Omental fat pad (tissue), 4 donors: ENCODE measurements at places on chromosomes 7 and 10. TPM values are rescaled to one million over a fixed set of nuclear protein-coding genes. Genes with fewer than 3 reads are reported as not detected.

Gene GNGT1
- total RNA-seq: not detected

DNA sequence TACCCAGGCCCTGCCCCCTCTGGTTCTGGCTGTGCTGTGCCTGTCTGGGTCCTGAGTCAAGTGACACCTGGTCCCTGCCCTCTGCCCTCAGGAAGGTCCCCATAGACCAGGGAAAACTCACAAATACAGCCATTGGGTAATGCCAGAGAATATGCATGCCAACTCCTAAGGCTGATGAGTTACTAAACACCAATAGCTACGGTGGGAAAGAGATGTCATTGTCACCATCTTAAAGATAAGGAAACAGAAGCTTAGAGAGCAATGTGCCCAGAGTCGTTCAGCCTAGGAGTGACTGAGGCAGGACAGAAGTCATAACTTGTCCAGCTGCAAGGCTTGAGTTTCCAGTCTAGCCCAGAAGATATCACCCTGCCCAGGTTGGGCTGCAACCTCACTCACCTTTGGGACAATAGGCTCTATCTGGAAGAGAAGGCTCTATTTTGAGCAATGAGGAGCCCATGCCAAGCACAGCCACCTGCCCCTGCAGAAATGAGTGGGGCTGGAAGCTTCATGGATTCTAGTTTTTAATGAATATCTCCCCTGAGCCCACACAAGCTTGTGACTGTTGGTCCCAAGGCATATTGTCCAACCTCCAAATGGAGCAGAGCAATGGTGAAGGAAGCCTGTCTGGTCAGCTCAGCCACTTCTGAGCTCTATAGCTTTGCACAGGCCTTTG, 42.6 kb downstream of the ZNF273 start:
- DNase-seq: no peak

GRCh38 chr10:125159486-125159931, 854 bp downstream of the CTBP2 start:
- DNase-seq: no peak

DNA sequence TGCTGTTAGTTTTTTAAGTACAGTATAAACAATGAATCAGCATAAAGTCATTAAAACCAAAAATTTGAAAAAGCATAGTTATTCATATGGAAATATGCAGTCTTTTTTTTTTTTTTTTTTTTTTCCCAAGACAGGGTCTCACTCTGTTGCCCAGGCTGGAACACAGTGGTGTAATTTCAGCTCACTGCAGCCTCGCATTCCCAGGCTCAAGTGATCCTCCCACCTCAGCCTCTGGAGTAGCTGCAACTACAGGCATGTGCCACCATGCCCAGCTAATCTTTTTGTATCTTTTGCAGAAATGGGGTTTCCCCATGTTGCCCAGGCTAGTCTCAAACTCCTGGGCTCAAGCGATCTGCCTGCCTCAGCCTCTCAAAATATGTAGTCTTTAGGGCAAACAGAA, 182.0 kb downstream of the SEMA3E start:
- DNase-seq: no peak

Gene CDK14
- total RNA-seq: 34.9 TPM

GRCh38 chr7:28405662-28406061, 6.7 kb upstream of the CREB5 start:
- peak; percentile 32 for DNase-seq

DNA sequence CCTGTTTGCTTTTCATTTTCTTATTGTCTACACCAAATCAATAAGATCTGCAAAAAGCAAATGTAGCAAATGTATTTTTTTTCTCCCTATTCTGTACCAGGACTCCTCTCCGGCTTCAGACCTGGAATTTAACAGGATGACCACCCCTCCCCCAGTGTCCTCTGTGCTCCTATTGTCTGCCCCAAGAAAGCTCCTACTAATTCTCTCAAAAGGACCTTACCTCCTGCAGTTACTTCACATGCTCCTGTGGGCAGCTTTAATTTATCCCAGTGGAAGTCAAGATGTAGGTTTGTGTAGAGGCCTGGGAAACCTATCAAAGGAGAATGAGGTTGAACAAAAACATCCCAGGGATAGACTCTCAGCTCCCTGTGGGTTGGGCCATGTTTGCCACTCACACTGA, 31.3 kb downstream of the PLXNA4 start:
- DNase-seq: no peak

Gene AS3MT
- 1.1 TPM for total RNA-seq

GRCh38 chr10:117936976-117937375, 109.8 kb downstream of the RAB11FIP2 start:
- no peak for DNase-seq

DNA sequence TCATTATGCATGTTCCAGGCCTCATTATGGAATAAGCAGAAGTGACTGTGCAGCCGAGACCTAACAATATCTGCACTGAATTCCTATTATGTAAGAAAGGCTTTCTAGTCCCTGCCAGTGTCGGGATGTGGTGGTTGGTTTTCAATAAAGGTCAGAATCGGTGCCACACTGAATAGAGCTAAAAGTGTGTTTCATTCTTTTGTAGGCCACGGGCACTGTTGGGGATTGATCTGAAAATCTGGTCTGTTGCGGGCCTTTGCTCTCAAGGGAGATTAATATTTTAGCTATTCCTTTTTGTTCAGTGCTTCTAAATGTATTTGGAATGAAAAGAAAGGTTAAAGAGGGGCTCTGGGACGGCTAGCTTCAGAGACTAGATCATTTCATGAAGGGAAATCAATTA, 559.4 kb upstream of the GALNT17 start:
- no peak for DNase-seq

DNA sequence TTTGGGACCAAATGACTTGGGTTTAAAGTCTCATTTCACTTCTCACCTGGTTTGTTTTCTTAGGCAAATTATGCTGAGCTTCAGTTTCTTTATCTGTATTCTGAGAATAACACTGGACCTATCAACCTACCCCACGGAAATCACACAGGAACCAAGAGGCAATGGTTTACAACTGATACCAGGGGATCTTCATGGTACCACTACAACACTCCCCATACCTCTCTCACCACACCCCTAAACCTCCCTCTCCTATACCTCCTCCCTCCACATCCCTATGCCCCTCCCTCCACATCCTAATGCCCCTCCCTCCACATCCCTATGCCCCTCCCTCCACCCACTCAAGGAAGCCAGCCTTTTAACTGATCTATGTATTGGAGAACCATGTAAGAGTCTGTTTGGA, 9.9 kb downstream of the FAM204A start:
- no peak for DNase-seq

- no peak for DNase-seq
Measured at GRCh38 chr10:128078136-128078969, 47.9 kb downstream of the MKI67 start.

DNA sequence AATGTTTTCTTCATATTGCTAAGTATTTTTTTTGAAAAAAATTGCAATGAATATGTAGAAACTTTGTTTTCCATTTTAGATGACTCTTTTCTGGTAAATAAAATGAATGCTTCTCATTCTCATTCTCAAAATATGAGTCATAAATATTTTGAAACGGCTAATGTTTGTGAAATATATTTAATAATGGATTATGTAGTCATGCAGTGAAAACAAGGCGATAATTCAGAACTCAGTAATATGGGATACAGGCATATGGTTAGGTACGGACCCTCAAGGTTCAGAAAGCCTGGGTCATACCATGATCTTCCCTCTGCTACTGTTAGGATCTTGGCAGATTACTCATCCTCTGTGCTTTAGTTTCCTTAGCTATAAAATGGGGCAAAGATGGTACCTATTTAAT, 46.2 kb upstream of the SLC39A12 start:
- DNase-seq: no peak

DNA sequence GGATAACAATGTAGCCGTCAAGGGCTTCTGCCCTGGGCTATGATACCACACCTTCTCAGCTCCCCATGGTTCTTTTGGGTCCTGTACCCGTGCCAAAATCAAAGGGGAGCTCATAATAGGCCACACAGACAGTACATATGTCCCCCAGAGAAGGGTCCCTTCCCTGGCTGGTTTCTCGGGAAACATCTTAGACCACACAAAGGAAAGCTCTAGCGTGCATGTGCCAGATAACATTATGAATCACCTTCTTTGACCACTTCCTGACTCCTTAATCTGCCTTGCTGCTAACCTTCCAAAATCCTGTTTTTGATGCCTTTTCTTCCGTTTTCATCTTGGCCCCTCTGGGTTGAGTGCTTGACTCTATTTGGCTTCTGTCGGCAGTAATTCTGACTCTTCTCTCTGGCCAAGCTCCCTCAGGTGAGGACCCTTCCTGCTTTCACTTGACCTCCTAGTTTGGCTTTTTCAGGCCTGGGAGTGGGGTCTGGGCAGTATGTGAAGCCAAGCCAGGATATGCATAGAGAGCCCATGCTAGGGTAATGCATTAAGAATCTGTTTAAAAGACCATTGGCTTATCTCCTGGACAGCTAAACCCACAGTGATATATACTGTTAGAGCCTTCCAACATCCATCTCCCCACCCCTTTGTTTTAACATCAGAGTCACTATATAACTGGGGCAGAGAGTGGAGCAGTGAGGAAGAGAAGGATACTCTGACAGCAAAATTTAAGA, 84.8 kb downstream of the ANLN start:
- no peak for DNase-seq

DNA sequence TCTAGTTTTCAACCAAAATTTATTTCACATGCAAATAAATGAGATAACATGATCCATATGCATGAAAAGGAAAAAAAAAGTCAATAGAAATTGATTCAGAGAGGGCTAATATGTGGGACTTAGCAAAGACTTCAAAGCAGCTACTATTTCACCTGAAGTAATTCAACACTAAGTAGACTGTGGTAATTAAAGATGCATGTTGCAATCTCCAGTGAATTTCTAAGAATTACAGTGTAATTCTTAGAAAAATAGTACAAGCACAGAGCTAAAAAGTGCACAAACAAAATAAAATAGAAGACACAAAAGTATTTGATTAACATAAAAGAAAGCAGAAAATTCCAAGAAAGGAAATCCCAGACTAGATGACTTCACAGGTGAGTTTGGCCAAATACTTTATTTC, 25.7 kb downstream of the GPR22 start:
- no peak for DNase-seq

- no peak for DNase-seq
Measured at GRCh38 chr10:86210416-86210815, 156.2 kb downstream of the GRID1 start.

- no peak for DNase-seq
Measured at GRCh38 chr7:138565451-138566114, 105.5 kb downstream of the TRIM24 start.
